ENCODE measurements at places on chromosomes 11 and 22.

DNA sequence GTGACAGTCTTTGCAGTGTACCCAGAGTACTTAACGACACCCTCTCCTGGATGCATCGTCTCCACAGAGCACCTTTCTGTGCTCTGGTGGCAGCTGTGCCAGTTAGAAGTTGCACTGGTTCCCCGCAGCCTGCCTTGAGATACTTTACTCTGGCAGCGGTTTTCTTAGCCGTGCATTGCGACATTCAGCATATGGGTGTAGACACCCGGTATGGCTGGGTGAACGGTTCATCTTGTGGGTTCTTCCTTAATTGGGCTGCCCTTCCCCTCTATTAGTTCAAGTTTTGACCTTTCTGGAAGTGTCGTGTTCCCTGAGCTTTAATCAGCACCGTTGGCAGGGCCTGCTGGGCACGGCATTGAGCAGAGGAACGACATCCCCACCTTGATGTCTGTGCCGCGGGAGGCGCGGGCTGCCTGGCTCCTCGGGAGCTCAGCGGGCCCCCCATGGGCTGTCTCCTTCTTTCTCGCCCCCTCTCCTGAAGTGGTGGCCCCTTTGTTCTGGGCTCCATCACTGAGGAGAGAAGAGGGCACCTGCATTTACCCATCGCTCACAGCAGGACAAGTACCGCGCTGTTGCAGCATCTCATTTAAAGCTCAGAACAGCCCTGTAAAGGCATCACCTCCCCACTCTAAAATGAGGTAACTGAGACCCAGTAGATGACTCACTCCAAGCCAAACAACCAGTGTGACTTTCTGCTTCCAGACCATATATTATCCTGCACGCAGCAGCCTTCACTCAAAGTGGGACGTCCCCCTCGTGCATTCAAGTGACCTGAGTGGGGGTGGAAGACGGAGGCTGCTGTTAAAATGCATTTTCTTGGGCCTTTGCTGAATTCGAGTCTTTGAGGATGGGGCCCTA lies 13.3 kb downstream of the FAM83F start:
- no peak for DNase-seq

GRCh38 chr11:94449029-94449428 lies 44.6 kb downstream of the MRE11 start:
- no peak for DNase-seq

GRCh38 chr22:35746946-35747703 lies 29.5 kb downstream of the APOL5 start:
- DNase-seq: no peak

- DNase-seq: no peak
Observed at GRCh38 chr11:116360221-116360941, 412.4 kb downstream of the BUD13 start.

GRCh38 chr11:75384438-75385080 lies 14.8 kb upstream of the RPS3 start:
- peak; percentile 66 for DNase-seq
